ENCODE measurements at places on chromosomes 6 and 20. TPM values are rescaled to one million over a fixed set of nuclear protein-coding genes. Genes with fewer than 3 reads are reported as not detected.

DNA sequence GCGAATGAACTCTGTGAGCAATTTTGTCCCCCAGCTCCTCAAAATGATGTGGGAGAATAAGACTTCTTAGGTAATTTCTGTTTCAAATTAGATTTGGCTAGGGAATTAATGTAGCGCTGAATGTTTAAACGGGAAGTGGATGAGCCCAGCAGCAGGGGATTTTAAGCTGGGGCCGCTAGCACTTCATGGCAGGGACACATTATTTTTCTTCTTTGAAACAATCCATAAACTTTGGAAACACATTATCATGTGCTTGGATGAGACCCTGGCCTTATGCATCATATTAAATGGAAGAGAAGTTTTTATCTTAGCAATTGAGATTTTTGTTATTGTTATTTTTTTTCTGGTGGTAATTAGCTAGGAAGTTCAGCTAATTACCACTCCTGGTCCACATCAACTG lies 74.2 kb upstream of the FUCA2 start:
- DNase-seq, result no peak

TCP11 gene
- total RNA-seq, result 1.1 TPM

DNA sequence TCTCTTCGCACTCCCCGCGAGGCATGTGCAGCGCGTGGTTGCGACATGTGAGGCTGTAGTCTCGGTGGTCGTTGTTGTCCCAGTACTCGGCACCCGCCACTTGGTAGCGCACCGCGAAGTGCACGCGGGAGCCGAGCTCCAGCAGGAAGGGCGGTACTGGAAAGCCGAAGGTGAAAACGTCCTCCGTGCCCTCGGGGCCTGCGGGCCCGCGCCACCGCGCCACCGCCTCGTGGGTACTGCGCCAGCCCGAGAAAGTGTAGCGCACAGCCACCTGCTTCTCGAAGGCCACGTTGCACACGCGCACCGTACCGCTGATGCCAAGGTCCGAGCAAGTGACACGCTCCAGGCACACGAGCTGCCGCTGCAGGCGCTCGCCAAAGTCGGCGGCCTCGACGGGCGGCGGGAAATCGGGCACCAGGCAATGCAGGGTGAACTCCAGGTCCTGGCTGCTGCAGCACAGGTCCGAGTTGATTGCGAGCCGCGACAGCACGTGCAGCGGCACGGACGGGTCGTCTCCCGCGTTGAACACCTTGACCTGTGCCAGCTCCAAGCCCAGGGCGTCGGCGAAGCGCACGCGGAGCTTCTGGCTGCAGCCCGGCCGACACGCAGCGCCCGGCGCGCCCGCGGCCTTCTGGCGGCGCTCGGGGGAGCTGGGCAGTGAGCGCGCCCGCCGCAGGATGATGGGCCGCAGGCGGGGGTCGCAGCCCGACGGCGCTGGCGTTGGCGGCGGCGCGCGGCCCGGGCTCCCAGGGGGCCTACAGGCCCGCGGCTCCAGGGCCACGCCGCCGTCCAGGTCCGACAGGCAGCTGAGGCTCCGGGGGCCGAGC lies 840 bp downstream of the PPP1R3D start:
- DNase-seq, result no peak

GRCh38 chr6:146905181-146905704 lies 299.0 kb upstream of the STXBP5 start:
- no peak for DNase-seq

DNA sequence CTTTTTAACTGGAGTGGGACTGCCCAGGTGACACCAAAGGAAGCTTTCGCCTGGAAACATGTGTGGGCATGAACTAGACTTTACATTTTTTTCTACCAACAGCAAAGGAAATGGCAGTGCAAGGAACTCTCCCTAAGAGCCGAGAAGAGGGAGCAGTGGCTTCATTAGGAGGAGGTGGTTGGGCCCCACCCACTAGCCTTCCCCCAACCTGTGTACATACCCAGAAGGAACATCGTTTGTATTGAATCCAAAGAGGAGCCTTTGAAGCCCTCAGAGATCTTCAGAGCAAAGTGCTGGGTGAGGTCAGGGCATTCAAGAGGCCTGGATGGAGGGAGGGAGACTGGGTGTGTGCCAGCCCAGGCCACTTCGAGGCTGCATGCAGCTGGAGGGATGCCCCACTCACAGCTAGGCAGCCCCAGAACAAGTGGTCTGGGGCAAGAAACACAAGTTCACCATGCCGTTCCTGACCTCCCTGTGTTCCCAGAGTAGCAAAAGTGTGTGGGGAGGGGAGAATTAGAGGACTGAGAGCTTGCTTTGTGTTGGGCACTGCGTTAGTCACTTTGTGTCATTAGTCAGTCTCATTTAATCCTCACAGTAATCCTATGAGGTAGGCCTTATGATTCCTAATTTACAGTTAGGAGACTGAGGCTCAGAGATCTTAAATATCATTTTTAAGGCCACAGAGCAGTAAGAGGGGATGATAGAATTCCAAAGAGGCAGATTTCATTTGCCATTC lies 191.6 kb upstream of the SUPT3H start:
- no peak for DNase-seq

LZTS3 gene
- total RNA-seq, result 13.6 TPM

FAM83C gene
- total RNA-seq, result not detected

DNA sequence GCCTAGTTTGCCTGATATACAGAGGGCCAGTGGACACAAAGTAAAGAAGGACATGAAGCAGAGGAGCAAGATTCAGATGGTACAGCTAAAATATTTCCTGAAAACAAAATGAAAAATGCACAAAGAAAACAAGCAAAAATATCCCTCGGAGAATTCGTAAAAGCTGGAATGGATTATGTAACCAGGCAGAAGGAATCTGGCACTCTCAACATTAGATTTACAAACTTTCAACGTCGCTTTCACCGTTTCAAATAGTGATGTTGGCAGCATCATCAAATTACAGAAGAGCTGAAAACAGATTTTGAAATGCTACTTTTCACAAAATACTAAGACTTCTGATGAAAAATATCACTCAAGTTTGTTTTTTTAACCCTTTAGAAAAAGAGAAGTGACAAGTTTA lies 11.7 kb downstream of the SMLR1 start:
- no peak for DNase-seq

GRCh38 chr6:2617729-2618128 lies 133.0 kb downstream of the MYLK4 start:
- DNase-seq, result no peak

DNA sequence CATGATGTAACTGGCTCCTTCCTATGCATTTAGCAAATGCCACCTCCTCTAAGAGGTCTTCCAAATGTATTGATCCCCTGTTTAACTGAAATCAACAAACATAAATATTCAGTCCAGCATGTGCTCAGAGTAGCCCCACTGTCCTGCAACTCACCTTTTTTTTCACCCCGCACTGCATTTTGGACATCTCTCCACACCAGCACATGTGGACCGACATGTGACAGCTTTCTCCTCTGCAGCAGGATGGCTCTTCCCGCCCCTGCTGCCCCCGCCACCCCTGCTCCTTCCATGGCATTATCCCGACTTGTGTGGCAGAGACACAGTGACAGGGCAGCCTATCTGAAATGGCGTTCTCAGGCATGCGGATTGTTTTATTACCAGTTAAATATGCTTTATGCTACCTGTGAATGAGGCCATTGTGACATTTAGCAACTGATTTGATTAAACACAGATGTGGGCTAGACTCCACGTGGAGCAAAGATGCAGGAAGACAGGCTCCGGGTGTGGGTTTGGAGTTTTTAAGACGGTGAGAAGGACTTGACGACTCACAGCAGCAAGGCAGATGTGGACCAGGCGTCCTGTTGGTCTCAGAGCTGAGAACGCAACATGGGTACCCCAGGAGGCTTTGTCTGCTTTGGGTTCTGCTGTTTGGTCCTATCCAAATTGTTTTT lies 161.2 kb downstream of the EYA2 start:
- DNase-seq, result no peak

DNA sequence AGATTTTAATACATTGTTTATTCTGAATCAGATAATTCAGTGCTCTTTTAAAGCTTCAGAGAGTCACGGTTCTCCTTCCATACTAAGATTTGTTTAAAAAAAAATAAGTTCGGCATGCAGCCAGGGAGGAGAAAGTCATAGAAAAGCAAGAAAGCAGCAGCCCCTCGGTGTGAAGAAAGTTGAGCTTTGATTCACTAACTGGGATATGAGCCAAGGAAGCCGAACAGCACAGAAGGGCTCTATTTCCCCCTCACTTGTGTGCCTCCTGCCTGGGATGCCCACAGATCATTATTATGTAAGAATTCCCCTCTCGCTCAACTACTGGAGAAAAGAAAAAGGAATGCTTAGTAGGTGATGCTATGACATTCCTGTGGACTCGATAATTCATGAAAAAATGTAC lies 69.3 kb upstream of the SYNJ2 start:
- no peak for DNase-seq

DNA sequence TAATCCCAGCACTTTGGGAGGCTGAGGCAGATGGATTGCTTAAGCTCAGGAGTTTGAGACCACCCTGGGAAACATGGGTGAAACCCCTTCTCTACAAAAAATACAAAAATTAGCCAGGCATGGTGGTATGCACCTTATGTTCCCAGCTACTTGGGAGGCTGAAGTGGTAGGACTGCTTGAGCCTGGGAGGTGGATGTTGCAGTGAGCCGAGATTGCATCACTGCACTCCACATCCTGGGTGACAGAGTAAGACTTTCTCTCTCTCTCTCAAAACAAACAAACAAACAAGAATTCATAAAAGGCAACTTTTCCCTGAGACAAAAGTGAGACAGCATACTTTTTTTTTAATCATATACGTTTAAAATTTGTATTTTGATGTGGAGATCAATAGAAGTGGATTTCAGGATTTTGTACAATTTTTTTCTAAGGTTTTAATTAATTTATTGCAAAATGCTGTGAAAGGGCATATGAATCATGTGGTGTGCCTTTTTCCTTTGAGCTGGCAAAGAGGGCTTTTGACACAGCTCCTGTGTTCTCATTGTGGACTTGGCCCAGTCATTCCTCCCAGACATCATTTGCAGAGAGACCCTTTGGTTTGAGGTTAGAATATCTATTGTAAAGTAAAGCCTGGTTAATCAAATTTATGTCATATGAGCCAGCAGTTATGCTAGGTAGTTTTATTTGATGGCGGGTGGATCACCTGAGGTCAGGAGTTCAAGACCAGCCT lies 77.1 kb downstream of the TULP4 start:
- no peak for DNase-seq

DNA sequence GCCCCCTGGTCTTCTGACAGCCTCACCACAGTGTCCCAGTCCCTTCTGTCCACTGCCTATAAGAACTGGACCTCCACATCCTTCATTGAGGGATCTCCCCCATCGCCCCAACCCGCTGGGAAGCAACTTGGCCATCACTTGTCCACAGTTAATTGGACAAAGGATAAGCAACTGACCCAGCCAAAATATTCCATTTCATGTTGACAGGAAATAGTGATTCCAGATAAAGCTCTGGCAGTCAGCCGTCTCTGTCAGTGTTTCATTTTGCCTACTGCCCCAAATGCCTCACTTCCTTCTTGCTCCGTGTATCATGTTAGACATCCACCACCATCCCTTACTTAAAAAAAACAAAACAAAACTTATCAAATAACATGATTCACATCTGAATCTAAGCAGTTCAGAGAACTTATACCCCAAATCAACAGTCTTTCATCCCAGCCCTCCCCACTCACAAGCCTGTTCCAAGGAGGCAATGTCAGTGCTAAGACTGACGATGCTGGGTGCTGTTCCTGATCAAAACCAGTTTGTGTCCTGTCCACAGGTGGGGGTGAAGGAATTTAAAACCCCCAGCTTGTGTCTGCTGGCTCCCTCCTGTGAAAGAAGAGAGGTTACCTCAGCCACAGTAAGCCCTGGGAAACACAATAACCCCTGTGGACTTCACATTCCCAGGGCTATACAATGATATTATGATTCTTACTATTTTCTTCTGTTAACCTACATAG lies 162.5 kb downstream of the WDR27 start:
- DNase-seq, result peak; percentile 74

DNA sequence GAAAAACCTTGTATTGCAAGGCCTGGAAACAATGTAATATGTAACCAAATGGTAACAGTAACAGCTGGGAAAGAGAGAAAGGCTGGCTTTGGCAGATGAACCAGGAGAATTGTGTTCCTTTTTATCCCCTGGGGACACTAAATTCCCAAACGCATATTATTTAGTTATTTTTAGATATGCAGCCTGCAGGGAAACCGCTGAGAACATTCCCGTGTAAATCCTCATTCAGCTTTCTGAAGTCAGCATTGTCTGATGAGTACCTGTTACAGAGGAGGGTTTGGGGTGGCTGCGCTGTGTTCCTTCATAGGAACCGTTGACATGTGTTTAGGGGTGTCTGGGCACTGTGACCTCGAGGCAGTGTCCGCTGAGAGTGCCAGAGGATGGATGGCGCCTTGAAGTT lies 101.3 kb downstream of the SMOC2 start:
- DNase-seq, result no peak

OR12D3 gene
- total RNA-seq, result not detected

DNA sequence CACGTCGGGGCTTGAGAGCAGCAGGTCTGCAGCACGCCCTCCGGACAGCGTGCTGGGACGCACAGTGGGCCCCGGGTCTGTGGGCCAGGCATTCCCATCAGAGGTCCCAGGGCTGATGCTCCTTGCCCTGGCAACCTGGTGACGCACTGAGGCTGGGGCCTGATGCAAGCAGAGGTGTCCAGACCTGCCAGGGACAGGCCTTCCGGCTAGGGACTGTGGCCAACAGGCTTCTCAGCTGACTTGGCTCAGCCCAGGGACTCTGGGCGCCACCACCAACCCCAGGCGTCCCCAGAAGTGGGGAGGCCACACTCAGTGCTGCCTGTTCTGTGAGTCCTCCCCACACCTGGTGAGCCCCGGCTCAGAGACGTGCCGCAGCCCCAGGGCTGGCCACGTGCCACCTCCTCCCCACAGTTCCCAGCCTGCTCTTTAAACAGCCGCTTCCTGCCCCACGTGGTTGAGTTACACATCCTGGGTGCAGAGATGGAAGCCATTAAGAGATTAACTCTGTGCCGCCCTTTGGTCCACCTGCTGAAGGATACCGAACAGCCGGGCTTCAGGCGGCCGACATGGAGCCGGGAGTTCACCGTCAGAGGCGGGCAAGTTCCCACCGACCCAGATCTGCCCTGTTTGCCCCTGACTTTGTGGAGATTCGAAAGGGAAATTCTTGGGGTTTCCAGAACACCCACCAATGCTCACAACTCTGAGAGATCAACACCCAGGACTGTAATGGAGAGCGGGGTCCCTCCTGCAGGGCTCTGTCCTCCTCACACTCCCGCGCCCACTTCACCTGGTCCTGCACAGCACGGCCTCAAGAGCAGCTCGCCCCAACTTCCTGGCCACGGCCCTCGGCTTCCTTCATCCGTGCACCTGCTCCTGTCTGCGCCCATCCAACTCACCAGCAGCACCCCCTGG lies 37.6 kb upstream of the ZBP1 start:
- peak; percentile 85 for DNase-seq

DNA sequence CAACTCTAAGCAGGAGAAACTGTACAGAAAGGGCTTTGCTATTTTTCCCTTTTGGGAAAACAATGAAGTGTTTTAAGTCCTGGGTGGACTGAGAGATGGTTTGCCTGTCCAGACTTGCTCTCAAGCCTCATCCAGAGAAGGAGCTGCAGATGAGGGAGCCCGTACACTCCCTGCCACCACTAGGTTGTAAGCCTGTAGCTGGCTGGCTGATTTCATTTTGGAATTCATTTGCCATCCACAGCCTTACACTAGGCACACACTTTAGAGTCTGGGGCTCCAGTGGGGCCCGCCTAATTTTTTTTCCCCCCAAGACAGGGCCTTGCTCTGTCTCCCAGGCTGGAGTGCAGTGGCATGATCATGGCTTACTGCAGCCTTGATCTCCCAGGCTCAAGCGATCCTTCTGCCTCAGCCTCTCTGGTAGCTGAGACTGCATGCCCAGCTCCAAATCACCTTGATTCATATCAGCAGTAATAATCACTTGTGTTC lies 28.4 kb downstream of the POFUT1 start:
- no peak for DNase-seq

PLN gene
- total RNA-seq, result 343 TPM

GRCh38 chr6:43223175-43223574 lies 6.1 kb downstream of the DNPH1 start:
- DNase-seq, result no peak

Measured in esophagus muscularis mucosa (tissue), 4 donors.